ENCODE measurements at places on chromosomes 7 and 10.

DNA sequence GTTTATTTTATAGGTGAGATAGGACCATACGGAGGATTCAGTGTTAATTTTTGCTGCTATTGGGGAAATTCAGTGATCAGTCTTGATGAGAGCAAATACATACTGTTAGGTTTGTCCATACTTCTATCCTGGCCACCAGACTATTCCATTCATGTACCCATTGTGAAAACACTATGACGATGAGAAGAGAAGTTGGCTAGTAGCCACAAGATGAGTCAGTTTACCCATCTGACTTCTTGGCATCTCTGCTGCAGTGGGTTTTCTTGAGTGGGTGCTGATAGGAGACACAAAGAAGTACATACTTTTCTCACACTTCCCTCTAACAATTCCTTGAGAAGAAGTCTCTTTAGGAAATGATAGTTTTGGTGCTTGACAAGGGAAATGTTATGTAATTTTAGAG, 133.1 kb downstream of the TFPI2 start:
- no peak for DNase-seq

GRCh38 chr10:124557648-124558338, 96.2 kb downstream of the LHPP start:
- no peak for DNase-seq

GRCh38 chr7:150948791-150949251, 29.3 kb downstream of the KCNH2 start:
- no peak for DNase-seq

- no peak for DNase-seq
These were observed 56.8 kb downstream of the ZNF438 start for GRCh38 chr10:30974773-30975415.

- no peak for DNase-seq
These were observed 212.6 kb upstream of the PRSS58 start for GRCh38 chr7:142470544-142470830.

DNA sequence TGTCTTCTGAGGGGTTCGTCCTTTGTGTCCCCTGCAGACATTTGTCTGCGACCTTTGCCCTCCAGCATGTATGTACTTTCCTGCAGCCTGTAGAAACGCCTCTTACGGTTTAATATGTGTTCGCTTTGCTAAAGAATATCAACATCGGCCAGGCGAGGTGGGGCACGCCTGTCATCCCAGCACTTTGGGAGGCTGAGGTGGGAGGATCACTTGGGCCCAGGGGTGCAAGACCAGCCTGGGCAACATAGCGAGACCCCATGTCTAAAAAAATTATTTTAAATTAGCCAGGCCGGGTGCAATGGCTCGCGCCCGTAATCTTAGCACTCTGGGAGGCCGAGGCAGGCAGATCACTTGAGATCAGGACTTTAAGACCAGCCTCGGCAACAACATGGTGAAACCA, 15.5 kb downstream of the ALKBH4 start:
- DNase-seq: no peak

All from neural crest cell (in vitro differentiated cells).